Right renal pelvis (tissue), 4 donors: ENCODE measurements at places on chromosomes 6 and 20. TPM values are rescaled to one million over a fixed set of nuclear protein-coding genes. Genes with fewer than 3 reads are reported as not detected.

- no peak for DNase-seq
Measured at GRCh38 chr6:125906158-125906998, 50.2 kb upstream of the HINT3 start.

DNA sequence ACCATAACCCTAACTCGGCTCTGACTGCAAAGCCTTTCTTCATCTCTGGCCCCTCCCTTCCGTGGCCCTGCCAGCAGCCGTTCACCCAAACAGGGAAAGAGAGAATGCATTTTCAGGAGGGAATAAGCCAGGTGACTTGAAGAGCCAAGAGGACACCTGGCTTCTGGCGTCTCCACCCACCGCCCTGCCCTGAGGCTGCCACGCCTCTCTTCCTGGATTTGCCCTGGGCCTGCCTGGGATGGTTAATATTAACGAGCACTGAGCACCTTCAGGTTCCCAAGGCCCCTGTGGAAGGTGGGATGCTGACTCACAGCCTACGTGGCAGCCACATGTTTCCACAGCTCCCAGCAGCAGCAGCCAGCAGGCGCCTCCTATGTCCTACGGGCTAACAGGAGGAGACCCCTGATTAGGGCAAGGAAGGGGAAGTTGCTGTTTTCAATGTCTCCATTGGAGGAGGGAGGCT is 138.0 kb upstream of the RREB1 start:
- DNase-seq = peak; percentile 12

GRCh38 chr20:49585585-49586245 is 17.8 kb upstream of the PTGIS start:
- no peak for DNase-seq

DNA sequence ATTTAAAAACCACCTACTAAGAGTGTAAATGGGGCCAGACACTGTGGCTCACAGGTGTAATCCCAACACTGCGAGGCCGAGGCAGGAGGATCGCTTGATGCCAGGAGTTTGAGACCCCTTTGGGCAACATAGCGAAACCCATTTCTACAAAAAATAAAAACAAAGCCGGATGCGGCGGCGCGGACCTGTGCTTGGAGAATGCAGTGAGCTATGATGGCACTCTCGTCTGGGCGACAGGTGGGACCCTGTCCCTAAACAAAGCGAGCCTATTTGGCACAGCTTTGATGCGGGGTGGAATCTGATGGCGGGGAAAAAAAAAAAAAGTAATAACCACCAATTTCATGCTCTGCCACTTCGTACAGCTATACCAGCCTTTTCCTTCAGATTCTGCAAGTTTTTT is 1.1 kb downstream of the TCP1 start:
- no peak for DNase-seq

GRCh38 chr20:17142666-17143065 is 84.2 kb upstream of the PCSK2 start:
- no peak for DNase-seq

GRCh38 chr20:2131366-2131765 is 29.7 kb downstream of the STK35 start:
- DNase-seq = no peak

DNA sequence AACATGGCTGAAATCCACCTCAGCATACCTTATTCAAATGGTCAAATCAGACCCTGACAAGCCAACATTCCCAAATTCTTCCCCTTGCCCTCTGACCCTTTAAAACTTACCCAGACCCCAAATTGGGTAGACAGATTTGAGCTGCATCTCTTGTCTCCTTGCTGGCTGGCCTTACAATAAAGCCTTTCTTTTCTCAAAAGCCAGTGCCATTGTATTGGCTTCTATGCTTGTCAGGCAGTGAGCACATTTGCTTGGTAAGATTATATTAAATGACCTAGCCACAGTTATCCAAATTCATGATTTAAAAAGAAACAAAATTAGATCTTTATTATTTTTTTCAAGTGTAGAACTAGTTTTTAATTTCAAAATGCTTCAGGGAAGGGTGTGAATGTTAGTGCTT is 67.8 kb upstream of the FAM83B start:
- DNase-seq = no peak

DNA sequence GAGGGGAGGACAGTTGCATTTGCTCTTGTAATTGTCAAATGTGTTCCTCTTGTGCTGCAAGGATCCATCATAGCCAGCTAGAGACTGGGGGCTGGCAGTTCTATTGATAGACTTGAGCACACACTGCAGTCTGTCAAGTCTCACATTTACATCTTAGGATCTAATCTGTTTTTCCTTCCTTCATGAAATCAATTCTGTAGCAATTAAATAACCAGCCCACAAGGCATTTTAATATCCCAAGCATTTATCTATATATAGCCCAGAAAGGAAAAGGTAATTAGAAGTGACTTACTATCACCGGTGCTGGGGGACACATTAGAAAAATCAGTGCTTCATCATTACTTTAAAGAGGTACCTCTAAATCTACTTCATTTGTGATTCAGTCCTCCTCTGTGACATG is 143.0 kb upstream of the STXBP5 start:
- no peak for DNase-seq

SLC12A5 gene
- 2.6 TPM for polyA plus RNA-seq

ADGRB3 gene
- polyA plus RNA-seq = 4.7 TPM
